ENCODE measurements at places on chromosomes 13 and 19. TPM values are rescaled to one million over a fixed set of nuclear protein-coding genes. Genes with fewer than 3 reads are reported as not detected.

DNA sequence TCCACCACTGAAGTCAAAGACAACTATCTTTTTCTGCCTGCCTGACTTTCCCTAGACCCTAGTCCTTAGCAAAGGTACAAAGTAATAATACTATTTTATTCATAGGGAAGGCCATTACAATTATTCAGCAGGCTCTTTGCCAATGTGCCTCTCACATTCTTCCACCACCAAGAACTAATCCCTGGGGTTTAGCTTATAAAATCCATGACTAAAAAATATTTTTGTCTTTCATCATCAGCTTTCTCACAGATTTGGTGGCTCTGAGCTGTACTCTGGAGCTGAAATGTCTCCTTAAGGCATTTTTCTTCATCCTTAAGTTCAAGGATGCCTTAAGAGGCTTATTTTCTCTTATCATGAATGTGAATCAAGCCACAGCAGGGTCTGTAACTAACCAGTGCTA is 96.1 kb downstream of the OXGR1 start:
- no peak for DNase-seq

DNA sequence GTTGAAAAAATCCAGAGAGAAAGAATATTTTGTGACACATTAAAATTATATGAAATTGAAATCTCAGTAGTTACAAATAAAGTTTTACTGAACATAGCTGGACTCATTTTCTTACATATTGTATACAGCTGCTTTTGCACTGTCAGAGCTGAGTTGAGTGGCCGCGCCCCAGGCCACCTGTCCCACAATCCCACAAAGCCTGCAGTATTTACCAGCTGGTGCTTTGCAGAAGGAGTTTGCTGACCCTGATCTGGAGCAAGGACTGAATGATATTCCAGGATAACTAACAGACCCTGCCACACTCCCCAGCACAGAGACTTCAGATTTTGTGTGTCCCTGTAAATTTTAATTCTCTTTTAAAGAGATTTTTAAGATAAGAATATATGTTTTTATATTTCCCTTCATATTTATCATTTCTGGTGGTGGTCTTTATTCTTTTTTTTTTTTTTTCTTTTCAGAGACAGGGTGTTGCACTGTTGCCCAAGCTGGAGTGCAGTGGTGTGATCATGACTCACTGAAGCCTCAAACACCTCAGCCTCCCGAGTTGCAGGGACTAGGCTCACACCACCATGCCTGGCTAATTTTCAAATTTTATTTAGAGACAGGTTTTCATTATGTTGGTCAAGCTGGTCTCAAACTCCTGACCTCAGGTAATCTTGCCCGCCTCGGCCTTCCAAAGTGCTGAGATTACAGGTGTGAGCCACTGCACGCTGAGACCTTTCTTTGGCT is 48.5 kb downstream of the TDRD12 start:
- no peak for DNase-seq

DNA sequence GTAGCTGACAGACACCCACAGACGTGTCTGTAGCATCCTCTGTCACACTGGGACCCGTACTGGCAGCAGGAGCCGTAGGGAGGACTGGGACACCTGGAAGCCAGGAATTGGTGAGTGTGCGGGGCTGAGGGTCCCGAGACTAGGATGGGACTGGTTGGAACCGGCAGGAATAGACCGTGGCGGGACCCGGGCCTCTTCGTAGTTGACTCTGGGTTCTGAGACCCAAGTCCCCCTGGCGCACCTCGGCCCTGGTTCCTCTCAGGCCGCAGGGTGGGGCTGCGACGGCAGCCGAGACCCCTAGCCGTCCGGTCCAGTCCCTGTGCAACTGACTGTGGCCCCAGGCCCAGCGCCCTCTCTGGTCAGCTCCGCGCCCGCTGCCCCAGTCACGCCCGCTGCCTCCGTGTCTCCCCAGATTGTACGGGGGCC is 64.7 kb downstream of the ZNF823 start:
- DNase-seq, result no peak

GRCh38 chr13:33205804-33206221 is 79.7 kb downstream of the STARD13 start:
- DNase-seq, result no peak

DNA sequence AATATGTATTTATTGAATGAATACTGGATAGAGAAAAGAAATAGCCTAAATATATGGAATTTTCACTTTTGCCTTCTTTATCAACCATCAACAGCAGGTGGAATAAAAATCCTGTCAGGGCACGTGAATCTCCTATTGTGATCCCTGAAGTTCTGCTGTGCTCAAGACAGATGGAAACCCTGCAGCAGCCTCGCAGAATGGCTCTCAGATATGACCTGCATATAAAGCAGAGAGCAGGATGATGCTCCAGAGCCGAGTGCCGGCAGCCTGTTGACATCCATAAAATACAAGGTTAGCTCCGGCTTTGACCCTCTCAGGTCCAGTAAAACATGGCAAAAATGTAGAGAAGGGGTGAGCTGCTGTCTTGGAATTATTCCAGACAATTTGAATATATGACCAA is 659.3 kb downstream of the DIAPH3 start:
- no peak for DNase-seq

DNA sequence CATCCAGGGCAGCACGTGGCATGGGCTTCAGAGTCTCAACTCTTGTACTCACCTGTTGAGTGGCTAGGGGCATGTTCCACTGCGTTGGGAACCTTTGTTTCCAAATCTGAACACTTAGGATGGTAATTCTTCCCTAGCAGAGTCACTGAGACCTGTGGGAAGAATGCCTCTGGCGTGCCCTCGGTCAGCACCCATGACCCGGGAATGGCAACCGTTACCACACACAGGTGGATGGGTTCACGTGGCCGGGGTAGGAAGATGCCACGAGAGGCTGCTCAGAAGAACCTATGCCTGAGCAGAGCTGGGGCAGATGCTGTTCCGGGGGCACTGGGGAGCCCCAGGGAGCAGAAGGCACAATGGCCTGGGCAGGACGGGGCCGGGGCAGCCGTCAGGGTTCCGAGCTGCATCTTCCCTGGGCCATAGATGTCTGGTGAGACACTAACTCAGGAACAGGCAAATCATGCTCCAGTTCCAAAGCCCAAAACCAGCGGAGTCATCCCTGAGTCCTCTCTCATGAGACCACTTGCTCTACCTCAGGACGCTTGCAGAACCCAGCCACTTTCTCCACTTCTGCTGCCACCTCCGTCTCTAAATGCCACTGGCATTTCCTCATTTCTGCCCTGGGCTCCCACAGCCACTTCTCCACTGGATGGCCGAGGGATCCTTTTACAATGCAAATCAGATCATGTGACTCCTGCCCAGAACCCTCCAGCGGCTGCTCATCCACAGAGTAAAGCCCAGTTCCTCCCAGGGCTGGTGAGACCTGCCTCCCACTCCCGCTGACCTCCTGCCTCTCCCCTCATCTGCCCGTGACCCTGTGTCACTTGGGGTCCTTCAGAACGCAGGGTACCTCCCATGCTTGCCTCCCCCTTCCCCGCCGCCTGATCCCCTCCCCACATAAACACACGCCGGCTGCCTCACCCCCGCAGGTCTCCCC is 36.7 kb downstream of the FAM124A start:
- DNase-seq, result no peak

DNA sequence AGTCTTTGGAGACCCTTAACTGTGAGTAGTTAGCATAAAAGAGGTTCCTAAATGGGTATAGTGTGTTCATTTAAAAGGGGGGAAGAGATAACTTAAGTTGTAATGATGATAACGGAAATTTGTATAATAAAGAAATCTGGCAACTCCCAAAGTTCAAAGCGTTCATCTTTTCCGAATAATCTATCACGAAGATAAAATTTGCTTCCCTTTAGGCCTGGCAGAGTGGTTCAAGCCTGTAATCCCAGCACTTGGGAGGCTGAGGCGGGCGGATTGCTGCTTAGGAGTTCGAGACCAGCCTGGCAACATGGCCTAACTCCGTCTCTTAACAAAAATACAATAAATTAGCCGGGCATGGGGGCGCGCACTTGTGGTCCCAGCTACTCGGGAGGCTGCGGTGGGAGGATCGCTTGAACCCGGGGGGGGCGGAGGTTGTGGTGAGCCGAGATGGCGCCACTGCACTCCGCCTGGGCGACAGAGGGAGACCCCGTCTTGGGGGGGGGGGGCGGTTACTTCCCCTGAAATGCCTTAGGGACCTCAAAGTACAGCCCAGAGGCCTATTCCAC is 934 bp downstream of the N4BP2L2 start:
- DNase-seq, result peak; percentile 86

GRCh38 chr13:34469196-34469986 is 472.7 kb upstream of the NBEA start:
- DNase-seq, result no peak

- no peak for DNase-seq
These were observed 62.4 kb downstream of the MPHOSPH8 start for GRCh38 chr13:19695829-19696228.

DNA sequence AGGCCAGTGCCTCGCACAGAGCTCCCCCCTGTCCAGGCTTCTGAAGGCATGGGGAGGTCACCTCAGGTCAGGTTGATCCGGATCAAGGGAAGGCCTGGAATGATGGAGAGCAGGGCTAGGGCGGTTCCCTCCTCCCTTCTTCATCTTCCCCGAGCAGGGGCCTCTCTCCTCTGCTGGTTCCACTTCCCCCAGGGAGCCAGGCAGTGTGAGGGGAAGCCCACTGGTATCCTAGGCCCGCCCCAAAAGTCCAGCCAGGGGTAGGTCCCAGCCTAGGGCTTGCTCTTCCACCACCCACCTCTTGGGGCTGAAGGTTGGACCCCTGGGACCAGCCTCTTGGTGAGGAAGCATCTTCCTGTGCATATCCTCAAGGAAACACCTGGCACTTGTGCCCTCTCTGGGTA is 16.4 kb upstream of the PRR19 start:
- DNase-seq, result no peak

DNA sequence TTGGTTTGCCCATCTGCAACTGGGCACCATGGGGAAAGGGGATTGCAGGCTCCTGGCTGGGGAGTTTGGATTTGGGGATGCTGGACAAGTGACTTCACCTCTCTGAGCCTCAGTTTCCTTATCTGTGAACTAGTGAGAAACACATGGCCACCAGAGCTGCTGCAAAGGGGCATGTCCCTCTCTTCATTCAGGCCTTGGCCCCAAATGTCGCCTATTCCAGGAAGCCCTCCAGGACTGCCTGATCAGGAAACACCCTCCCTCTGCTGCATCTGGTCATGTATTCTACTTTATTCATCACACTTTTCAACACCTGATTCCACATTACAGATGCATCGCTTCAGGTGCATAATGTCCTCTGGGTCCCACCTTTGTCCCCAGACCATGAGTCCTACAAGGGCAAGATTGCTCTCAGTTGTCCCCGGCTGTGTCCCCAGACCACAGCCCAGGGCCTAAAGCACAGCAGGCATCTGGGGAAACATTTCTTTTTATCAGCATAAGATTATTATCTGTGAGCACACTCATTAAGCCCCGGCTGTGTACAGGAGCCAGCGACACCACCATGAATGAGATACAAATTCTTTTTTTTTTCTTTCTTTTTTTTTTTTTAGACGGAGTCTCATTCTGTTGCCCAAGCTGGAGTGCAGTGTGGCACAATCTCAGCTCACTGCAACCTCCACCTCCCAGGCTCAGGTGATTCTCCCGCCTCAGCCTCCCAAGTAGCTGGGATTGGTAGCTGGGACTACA is 37.5 kb downstream of the ARRDC2 start:
- DNase-seq, result no peak

DNA sequence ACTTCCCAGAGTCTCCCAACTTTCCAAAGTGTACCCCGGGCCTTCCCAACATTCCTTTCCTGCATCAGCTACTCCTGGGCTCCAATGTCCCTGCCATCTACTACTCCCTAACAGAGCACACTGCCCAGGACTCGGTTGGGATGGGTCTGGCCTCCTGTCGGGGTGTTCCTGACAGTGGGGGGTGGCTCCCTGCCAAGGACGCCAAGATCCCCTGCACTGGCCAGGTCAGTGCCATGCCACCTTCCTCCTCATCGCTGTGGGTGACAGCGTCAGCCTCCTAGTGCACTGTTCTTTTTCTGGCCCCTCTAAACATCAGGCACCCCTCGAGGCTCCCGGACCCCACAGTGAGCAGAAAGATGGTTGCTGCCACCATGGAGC is 13.8 kb downstream of the EPS15L1 start:
- no peak for DNase-seq

GRCh38 chr19:40941481-40942219 is 49.4 kb upstream of the CYP2B6 start:
- peak; percentile 62 for DNase-seq

DNA sequence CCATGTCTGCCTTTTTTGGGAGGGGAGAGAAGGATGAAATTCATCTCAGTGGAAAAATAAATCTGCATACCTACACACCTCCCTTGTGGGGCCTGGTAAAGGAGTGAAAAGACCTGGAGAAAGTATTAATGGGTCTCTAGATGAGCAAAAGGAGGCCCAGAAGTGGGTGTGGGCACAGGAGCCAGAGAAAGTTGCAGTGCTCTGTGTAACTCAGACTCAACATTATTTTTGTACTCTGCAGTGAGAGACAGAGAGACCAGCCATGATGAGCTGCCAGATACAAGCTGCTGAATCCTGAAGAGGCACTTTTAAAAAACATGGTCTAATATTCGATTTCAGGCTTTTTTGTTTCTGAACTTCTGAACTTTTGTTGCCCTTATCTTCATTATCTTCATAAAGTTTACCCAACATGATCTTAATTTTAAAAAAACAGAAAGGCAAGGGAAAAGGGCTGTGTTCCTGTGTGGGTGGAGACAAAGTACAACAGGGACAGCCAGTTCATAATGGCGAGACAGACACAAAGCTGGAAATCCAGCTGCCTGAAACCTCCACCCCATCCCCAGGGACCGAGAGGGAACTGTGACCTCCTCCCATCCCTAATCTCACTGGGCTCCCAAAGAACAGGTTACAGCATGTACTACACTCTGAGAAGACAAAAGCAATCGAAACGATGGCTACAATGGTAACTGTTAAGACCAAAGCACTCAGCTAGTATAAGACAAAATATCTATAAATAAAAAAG is 77.2 kb downstream of the KLF12 start:
- DNase-seq, result no peak

DNA sequence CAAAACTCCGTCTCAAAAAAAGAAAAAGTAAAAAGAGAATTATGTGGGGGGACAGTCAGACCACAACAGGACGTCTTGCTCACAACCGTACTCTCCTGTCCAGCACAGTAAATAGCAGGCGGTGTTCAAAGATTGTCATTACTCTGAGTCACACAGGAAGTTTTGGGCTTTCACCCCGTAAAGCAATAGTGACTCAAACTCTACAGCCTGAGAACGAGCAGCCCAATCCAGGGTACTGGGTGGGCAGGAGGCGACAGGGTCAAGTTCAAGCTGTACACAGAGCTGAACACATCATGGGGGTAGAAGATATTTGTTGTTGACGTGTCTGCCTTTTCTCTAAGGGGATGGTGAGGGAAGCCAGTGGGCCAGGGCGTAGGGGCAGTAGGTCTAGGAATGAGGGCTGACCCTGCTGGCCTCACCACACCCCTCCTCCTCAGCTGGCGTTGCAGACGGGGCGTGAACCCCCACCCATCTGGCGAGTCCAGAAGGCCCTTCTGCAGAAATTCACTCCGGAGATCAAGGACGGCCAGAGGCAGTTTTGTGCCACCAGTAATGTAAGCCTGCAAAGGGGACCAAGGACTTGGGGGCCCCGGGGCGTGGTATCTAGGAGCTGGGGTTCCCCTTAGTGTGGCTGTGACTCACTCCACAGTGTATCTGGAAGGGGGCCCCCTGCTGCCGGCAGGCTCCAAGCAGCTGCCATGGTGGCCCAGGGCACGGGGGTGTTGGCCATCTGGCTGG is 23.3 kb downstream of the PRR12 start:
- DNase-seq, result no peak

- DNase-seq, result no peak
These were observed 223.7 kb downstream of the TBC1D4 start for GRCh38 chr13:75258159-75258782.

The ZNF835 gene
- total RNA-seq, result 0.30 TPM

The HSH2D gene
- 0.45 TPM for total RNA-seq

The ZNF497 gene
- 1.4 TPM for total RNA-seq

The SNRPA gene
- total RNA-seq, result 18.0 TPM

The SIAH3 gene
- 0.02 TPM for total RNA-seq

The F7 gene
- total RNA-seq, result not detected

The KIR2DL4 gene
- not detected for total RNA-seq

The MBD3L3 gene
- total RNA-seq, result not detected

The PNMA8A gene
- total RNA-seq, result 0.30 TPM

All from lower leg skin (tissue), 4 donors.